ENCODE measurements at places on chromosomes 2 and 18. TPM values are rescaled to one million over a fixed set of nuclear protein-coding genes. Genes with fewer than 3 reads are reported as not detected.

ZNF385B gene
- total RNA-seq = 0.37 TPM

DNA sequence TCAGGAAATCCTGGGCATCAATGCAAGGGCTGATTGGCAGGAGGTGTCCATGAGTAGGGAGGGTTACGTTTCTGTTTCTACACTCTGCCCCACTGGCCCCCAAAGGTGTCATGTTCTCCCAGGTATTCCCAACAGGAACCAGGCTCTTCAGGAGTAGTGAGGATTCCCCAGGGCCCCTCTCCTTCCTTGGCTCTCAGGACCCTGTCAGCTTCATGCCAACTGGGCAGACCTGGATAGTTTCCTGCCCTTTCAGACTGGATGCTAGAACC is 480.6 kb upstream of the HS6ST1 start:
- DNase-seq = no peak

DNA sequence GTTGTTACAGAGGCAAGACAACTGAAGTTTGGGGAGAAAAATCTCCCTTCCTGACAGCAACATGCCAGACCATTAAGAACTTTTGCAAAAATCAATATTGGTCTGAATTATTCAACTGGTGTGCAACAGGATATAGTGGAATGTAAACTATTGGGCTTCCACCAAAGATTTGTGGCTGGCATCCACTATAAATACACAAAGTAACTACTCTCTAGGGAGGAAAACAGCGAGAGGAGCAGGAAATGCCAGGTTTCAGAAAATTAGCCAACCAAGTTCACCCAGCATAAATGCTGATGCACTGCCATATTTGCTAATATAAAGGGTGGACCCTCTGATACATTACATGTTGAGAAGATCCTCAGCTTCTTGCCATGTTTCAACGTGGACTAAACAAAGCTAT is 267.6 kb upstream of the LYPD1 start:
- DNase-seq = no peak

- DNase-seq = no peak
Measured at GRCh38 chr2:222322236-222322635, 23.4 kb upstream of the PAX3 start.

DNA sequence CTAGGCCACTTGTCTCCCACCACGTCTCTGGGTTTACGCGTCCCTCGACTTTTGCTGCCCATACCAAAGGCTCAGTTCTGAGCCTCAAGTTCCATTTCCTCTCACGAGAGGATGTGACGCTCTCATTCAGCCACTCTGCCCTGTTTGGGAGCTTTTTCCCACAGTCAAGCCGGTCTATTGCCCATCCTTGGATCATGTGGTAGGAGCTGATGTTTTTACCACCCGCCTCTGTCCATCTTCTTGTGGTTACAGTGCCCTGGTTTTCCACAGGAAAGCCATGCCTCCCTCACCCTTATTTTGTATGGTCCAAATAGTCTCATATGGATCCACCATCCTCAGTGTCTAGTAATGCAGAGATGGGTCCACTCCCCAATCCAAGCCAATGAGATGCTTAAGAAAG is 20.4 kb downstream of the FBXO36 start:
- no peak for DNase-seq

- DNase-seq = no peak
Measured at GRCh38 chr2:173943738-173944137, 21.4 kb downstream of the SP3 start.

GRCh38 chr2:64792300-64792699 is 138.6 kb upstream of the SERTAD2 start:
- DNase-seq = no peak

DNA sequence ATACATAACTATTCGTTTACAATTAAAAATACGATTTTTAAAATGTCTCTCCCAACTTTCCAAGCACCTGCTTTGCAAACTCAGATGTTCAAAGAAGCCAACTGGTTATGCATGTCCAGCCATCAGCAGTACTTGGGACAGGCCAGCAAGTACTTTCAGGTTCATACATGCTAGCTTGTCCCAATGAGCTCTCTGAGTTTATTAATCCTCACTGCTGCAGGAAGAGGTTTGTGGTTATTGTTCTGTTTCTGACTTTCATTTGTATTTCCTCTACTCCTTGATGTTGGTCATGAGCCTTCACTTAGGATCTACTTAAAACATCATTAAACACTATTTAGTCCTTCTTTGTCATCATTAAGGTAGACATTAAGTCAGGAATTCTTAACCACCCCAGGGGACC is 374.1 kb downstream of the LRATD1 start:
- DNase-seq = no peak

DNA sequence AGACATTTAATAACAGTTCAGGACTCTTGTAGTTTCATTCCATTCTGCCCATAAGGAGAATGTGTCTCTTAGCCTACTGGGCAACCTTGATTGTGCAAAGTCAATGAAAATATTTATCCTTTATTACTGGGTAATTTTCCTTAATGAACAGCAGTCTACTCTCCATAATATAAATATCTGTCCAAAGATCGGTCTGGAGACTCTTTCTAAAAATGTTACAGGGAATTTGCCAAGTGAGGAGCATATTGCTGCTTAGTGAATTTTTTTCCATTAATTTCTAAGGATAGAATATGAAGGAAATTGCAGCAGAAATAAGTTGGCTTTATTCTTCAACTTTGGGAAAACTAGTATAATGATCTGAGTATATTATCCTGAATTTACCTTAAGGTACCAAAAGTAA is 817.1 kb upstream of the FSHR start:
- DNase-seq = no peak

LYG1 gene
- total RNA-seq = 0.17 TPM

DNA sequence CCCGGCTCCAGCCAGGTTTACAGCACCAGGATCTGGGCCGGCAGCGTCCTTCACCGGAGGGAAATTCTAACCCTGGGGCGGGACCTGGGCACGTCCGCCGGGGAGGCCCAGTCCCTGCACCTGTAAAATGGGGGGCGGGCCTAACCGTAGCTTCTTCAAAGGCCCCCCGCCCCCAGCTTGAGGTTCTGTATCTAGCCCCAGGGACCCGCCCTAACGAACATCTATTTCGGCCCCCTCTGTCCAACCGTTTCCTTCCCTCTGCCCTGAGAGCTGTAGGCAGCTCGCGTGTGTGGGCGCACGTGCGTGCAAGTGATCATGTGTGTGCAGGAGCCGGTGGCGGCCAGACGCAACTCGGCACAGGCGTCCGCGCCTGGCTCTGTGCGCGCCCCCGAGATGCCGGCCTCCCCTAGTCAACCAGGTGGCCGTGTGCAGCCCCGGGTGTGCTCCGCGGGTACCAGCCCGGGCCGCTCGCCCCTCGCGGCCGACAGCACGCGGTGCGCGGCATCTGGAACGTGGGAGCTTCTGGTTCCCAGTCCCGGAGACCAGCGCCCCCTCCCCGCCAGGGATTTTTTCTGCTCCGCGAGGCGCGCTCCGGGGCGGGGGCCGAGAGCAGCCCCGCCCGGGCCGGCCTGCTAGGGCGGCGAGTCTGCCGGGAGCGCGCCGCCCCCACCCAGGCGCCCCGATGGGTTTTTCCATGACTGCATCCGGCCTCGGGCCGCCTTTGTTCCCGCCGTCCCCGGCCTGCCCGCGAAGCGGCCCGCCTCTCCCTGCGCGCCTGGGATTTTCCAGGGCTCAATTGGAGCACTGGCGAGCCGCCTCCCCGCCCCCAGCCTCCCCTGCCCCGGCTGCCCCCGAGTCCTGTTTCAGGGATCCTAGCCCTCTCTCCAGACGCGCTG is 21.2 kb downstream of the TEX44 start:
- peak; percentile 70 for DNase-seq
